ENCODE measurements at places on chromosomes 16 and 17.

- peak; percentile 80 for DNase-seq
Measured at GRCh38 chr17:3802461-3803307, 1.7 kb upstream of the ITGAE start.

DNA sequence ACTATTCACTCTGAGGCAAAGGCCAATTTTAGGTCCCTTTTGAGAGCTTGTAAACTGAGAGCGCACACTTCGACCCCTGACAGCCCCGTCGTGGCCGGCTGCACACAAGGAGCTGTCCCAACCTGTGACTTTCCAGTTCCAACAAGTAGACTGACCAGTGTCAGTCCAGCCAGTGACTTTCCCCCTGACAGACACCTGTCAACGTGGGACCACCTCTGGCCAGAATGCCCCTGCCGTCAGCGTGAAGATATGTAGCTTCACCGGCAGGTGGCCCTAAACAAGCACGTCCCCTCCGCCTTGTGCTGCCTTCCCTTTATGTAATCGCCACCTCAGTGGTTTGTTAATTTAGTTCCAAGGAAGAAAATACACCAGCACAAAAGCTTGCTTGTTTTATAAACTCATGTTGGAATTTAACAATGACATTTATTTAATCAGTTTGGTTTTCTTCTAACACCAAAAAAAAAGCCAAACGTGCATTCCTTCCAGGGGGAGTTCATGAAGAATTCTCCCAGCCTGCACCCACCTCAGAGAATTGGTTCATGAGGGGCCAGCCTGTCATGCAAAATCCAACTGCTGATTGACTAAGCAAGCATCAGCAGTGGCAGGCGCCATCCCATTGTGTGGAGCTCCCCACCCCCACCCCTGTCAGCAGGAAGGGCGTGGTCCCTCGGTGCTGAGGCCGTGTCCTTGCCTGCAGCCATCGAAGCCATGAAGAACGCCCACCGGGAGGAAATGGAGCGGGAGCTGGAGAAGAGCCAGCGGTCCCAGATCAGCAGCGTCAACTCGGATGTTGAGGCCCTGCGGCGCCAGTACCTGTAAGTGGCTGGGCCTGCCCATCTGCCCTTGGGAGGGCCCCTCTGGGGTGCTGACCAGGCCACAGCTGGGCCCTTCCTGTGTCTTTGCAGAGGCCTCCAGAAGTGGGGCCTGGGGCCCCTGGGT lies 33.9 kb downstream of the PLD6 start:
- DNase-seq = no peak

DNA sequence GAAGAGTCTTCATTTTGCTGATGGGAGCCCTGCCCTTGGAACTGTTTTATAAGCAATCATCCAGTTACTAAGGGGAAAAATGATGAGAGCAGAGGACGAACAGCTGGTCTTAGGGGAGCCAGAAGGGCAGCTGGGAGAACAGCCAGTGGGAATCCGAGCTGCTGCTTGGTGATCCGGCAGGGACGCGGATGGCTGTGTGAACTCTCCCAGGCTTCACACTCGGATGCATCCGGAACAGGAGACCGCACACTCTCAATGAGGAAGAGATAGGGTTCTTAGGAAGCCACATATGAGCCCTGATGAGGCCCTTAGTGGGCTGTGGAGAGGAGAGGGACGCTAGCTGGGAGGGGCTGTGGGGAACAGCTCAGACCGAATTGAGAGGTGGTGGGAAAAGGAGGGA lies 5.0 kb upstream of the CACNG5 start:
- no peak for DNase-seq

DNA sequence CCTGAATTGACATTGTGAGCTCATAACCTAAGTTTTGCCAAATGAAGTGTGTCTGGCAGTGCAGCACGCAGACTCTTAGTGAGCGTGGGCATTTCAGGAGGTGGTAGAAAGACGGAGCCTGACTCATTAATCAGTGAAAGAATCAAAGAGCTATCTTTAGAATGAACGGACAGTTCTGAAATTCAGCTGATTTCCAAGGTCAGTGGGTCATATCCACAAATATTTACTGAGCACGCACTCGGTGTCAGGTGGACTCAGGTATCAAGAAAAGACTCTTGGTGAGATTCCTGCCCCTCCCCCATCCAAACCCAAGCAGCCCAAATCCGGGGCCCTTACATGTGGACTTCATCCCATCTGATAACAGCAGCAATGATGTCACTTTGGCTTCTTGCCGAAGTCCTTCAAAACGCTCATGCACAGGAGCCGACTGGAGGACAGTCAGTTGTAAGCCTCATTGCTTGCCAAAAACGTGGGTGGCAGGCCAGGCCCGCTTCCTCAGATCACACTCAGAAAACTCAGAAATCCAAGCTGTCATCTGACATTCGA lies 185.8 kb downstream of the HS3ST3A1 start:
- peak; percentile 44 for DNase-seq

- no peak for DNase-seq
Measured at GRCh38 chr17:79942591-79943346, 92.9 kb downstream of the TBC1D16 start.

DNA sequence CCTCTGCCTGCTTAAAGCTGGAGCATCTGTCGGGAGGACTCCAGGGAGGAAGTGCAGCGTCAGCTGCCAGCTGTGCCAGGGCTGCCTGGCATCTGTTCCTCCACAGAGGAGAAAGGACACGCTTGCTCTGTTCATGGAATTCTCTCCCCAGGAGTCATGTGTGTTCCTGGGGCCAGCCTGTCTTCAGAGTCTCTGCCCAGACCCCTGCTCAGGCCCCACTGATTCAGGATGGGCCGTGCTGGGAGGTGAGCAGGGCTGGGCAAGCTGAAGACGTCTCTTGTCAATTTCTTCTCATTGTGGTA lies 24.2 kb downstream of the CRISPLD2 start:
- no peak for DNase-seq

GRCh38 chr17:56834380-56835263 lies 671 bp downstream of the DGKE start:
- DNase-seq = no peak

DNA sequence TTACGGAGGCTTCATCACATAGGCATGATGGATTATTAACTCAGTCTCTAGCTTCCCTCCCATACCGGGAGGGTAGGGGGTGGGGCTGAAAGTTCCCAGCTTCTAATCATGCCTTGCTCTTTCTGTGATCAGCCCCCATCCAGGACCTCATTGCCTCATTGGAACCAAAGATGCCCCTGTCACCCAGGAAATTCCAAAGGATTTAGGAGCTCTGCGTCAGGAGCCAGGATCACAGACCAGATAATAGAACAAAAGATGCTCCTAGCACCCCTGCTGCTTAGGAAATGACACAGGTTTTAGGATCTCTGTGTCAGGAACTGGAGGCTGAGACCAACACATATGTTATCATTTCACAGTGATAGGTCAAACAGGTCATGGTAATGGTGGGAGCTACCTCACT lies 9.7 kb downstream of the USB1 start:
- DNase-seq = no peak

DNA sequence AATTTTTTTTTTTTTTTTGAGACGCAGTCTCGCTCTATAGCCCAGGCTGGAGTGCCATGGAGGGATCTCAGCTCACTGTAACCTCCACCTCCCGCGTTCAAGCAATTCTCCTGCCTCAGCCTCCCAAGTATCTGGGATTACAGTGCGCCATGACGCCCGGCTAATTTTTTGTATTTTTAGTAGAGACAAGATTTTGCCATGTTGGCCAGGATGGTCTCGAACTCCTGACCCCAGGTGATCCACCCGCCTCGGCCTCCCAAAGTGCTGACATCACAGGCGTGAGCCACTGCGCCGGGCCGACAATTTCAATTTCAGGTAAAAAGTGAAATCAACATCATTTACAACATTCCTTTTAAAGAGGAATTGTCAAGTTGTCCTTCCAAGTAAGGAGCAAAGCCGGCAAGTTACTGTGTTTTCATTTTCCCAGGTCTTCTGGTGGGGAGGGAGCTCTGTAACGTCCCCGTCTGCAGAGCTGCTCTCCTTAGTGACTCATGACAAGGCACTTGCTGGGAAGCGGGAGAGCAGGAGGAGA lies 873 bp downstream of the NPLOC4 start:
- no peak for DNase-seq

GRCh38 chr16:87358250-87358649 lies 25.3 kb downstream of the FBXO31 start:
- DNase-seq = no peak

- DNase-seq = no peak
Measured at GRCh38 chr17:41621916-41622315, 2.5 kb downstream of the KRT17 start.

GRCh38 chr17:72104863-72105234 lies 16.0 kb upstream of the SOX9 start:
- DNase-seq = no peak

GRCh38 chr17:78184351-78184750 lies 2.5 kb downstream of the TK1 start:
- no peak for DNase-seq

- DNase-seq = no peak
Measured at GRCh38 chr16:65531475-65531874, 409.6 kb upstream of the CDH11 start.

DNA sequence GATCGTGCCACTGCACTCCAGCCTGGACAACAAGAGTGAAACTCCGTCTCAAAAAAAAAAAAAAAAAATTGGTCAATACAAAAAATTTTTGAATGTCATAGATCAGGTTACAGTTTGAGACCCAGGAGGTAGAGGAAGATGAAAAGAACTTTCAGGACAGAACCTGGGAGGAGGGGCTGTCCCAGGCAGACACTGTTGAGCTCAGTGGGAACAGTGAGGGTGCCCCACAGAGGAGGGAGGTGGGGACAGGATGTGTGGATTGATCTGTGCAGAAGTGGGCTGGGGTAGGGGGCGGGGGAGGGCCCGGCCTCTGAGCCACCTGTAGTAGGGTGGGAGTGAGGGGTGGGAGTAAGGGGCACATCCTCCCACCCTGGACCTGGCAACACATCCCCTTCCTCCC lies 58.3 kb downstream of the PRMT7 start:
- DNase-seq = no peak

DNA sequence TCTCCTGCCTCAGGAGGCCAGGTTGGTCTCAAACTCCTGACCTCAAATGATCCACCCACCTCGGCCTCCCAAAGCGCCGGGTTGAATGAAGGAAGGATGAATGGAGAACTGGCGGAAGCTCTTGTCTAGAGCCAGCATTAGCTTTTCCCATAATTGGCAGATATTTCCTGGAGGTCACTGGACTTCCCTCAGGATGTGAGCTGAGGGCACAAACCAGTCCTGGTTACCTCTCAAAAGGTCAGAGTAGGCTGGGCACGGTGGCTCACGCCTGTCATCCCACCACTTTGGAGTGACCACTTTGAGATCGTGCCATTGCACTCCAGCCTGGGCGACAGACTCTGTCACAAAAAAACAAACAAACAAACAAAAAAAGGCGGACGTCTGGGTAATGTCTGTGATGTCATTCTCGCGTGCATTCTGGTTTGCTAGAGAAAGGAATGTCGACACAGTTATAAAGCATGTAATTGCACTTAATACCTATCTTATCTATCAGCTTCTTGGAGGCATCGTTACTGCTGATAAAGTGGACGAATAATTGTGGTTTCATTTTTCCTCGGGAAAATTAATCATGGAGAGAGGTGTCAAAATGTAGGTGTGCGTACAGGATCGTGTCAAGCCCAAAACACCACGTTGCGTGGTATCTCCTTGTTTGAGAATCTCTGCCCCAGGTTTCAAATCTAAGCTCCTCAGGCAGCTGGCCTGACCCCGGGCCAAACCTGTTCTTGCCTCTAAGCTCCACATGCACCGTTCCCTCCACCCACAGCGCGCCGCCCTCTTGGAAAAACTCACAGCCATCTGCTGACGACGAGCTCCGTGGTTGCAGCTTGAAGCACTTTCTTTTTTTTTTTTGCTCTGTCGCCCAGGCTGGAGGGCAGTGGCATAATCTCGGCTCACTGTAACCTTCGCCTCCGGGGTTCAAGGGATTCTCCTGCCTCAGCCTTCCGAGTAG lies 6.4 kb upstream of the CRK start:
- DNase-seq = no peak

DNA sequence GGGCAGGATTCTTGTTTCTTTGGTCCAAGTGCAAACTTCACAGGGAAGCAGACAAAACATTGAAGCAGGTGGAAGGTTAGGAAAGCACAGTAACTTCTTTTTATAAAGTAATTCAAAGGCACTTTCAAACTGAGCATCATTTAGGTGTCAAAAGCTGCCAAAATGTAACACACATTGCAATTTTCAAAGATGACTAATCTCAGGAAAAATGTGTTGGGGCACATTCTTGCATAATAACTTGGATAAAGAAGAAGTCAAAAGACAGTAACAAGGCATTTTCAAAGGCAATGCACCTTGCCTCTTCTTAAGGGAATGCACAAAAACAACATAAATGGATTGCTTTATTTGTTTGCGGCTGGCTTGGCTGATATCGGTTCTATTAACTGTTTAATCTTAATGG lies 3.6 kb downstream of the KCNJ2 start:
- DNase-seq = no peak

DNA sequence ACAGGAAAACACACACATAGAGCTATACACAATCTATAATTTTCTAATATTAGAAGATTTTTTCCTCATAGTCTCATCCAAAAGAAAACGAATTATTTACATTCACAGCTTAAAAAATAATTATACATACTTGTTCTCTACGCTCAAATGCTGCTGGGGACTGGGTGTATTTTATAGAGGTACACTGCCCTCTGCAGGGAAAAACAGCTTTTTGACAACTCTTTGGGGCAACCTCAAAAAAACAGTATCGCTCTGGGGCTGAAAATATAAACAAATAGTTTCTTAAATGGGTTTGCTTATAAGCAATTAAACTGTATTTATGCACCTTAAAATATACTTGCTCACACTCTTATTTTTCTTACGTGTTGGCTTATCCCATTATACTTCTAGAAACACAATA lies 261.8 kb upstream of the PSMD7 start:
- DNase-seq = peak; percentile 9

- no peak for DNase-seq
Measured at GRCh38 chr17:34095106-34095505, 160.0 kb upstream of the CCL2 start.

GRCh38 chr16:22027633-22028032 lies 19.7 kb downstream of the MOSMO start:
- DNase-seq = no peak

DNA sequence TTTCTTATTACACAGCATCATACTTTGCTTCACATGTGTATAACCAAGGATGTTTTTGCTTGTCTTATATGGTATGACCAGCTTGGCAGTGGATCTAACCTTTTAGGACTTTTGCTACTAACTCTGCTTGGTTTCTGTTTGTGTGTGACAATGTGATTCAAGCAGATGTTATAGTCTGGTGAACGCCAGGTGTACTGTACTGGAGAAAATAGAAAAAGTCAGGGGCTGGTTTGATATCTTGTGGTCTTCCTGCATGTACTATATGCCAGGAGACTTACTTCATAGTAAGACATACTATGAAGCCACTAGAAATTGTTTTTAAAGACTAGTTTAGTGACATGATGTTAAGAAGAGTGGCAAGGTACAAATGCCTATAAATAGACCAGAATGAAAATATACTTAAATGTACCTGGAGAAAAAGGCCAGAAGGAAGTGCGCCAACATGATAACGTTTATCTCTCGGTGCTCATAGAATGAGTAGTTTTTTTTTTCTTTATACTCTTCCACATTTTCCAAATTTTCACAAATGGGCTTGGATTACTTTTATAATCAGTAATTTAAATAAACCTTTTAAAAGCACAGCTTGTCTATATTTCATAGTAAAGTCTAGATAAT lies 112.3 kb downstream of the PRKCA start:
- no peak for DNase-seq

- peak; percentile 37 for DNase-seq
Measured at GRCh38 chr16:72905581-72905980, 142.3 kb downstream of the ZFHX3 start.

All from hepatic stellate cell (primary cell).